Activated T-helper 1 cell treated with anti-CD3 and anti-CD28 coated beads, Interleukin-12 subunit alpha, Interleukin-12 subunit beta, Interleukin-2, Interleukin-4 antibody, amounts not matched to agents 30 ng/mL and 10 ng/mL and 1 ng/mL, durations not matched to agents 14 hours and 24 hours and 36 hours (primary cell): ENCODE measurements at places on chromosomes 5 and 9. TPM values are rescaled to one million over a fixed set of nuclear protein-coding genes. Genes with fewer than 3 reads are reported as not detected.

DNA sequence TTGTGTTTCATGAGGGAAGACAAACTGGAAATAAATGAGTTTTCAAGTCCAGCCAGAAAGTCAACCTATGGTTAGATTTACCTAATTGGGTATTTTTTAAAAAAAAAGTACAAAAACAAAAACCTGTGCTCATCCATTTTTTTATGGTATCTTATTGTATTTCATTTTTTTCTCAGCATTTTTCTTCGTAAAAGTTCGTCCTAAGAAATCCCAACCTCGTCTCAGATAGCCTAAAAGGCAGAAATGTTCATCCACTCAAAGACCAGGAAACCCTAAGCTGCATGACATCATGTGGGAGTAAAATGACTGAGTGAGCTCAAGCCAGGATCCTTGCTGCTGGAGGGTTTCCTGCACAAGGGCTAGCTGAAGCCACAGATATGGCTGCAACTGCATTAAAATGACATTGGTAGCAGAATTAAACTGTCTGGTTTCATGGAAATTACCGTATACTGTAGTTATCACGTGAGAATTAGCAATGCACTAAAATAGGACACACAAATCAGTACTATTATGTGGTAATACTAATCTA, 70.4 kb downstream of the NFIB start:
- H3K27me3 ChIP-seq = no peaks in the 10 kb centered on the region
- DNase-seq = no peak
- no peak overlapping the region for H3K4me3 ChIP-seq
- no peak overlapping the region for H3K27ac ChIP-seq

DNA sequence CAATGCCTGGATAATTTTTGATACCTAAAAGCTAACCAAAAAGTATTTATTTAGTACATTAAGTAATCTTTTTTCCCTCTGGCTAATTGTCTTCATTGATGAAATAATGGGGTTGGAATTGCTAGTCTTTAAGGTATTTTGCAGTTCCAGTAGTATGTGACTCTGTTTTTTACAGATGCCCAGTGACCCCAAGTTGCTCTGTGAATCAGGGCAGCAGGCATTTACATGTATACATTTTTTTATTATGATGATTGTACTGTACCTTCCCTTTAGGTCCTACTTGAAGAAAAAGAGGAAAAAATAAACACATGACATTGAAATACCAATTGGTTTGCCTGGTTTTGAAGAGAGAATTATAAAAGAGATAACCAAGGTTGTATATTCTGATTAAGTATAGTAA, 385.5 kb downstream of the ADGRV1 start:
- H3K27ac ChIP-seq = no peak overlapping the region
- no peaks in the 10 kb centered on the region for H3K36me3 ChIP-seq
- H3K4me3 ChIP-seq = no peak overlapping the region
- peaks cover 15% of the 10 kb centered on the region for H3K4me1 ChIP-seq
- no peak for DNase-seq
- H3K27me3 ChIP-seq = no peaks in the 10 kb centered on the region

GRCh38 chr9:127038531-127038930, 83.9 kb downstream of the ANGPTL2 start:
- peaks cover 12% of the 10 kb centered on the region for H3K27me3 ChIP-seq
- DNase-seq = no peak
- H3K36me3 ChIP-seq = peaks cover 13% of the 10 kb centered on the region
- no peak overlapping the region for H3K4me3 ChIP-seq

Gene HEXB
- 62.7 and 71.4 TPM in 2 replicates for total RNA-seq

Gene WDR55
- 42.7 and 43.2 TPM in 2 replicates for total RNA-seq

GRCh38 chr9:99353408-99353807, 131.3 kb downstream of the SEC61B start:
- no peaks in the 10 kb centered on the region for H3K4me1 ChIP-seq
- DNase-seq = no peak
- H3K4me3 ChIP-seq = no peak overlapping the region

DNA sequence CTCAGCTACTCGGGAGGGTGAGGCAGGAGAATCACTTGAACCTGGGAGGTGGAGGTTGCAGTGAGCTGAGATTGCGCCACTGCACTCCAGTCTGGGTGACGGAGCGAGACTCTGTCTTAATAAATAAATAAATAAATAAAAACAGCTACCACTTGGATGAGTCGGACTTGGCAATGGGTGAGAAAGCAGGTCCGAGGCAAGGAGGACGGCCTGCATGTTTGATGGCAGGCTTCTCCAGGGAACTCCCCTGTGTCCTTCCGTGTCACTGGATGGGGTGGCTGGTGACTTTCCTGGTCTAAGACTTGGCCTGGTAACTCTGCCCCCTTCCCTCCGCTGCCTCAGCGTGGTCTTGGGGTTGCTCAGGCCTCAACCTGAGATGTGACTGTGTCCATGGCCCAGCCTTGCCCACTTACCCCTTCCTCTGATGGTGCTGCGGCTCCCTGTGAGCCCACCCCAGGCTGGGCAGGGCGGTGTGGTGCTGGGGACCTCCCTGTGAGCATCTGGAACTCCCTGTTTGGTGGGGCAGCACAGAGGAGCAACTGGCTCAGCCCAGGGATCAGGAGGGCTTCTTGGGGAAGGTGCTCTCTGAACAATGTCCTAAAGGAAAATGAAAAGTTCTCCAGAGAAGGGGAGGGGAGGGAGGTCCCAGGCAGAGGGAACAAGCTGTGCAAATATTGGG, 62.5 kb upstream of the PSD2 start:
- H3K36me3 ChIP-seq = no peaks in the 10 kb centered on the region
- no peak for DNase-seq
- H3K4me1 ChIP-seq = no peaks in the 10 kb centered on the region
- no peaks in the 10 kb centered on the region for H3K27me3 ChIP-seq
- no peak overlapping the region for H3K27ac ChIP-seq

GRCh38 chr5:80623999-80624398, 30.5 kb upstream of the MSH3 start:
- H3K27me3 ChIP-seq = no peaks in the 10 kb centered on the region
- H3K27ac ChIP-seq = no peak overlapping the region
- H3K4me3 ChIP-seq = no peak overlapping the region
- H3K36me3 ChIP-seq = peaks cover 19% of the 10 kb centered on the region

GRCh38 chr9:133604856-133605255, 4.3 kb downstream of the FAM163B start:
- H3K27ac ChIP-seq = no peak overlapping the region
- H3K27me3 ChIP-seq = peaks cover 8% of the 10 kb centered on the region
- no peaks in the 10 kb centered on the region for H3K36me3 ChIP-seq

- H3K27ac ChIP-seq = no peak overlapping the region
- no peaks in the 10 kb centered on the region for H3K27me3 ChIP-seq
- H3K4me1 ChIP-seq = no peaks in the 10 kb centered on the region
- DNase-seq = no peak
- H3K4me3 ChIP-seq = no peak overlapping the region
Measured at GRCh38 chr5:178688551-178688950, 41.9 kb downstream of the ZNF354A start.

DNA sequence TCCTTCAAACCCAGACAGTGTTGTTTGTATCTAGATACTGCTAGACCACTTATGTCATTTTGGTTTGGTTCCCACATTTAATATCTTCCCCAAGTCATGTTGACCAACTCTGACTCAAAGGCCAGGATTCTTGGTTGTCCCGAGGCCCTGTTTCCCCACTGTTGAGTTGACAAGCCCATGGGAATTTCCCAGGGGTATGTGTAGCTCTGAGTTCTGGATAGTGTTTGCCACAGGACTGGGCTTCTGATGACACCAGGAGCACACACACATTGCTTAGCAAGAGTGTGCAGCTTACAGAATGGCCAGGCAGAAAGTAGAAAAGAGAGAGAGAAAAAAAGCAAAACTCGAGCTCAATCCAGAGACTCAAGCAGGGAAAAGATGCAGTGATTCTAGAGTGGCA, 214.4 kb downstream of the NXNL2 start:
- no peak for DNase-seq
- no peaks in the 10 kb centered on the region for H3K4me1 ChIP-seq
- H3K4me3 ChIP-seq = no peak overlapping the region
- no peak overlapping the region for H3K27ac ChIP-seq
- H3K27me3 ChIP-seq = peaks cover 10% of the 10 kb centered on the region

Gene SPARC
- not detected in 2 replicates for total RNA-seq

Gene WNK2
- 2.2 and 3.0 TPM in 2 replicates for total RNA-seq

- H3K27me3 ChIP-seq = no peaks in the 10 kb centered on the region
- DNase-seq = no peak
- no peak overlapping the region for H3K27ac ChIP-seq
- H3K4me1 ChIP-seq = no peaks in the 10 kb centered on the region
- H3K36me3 ChIP-seq = no peaks in the 10 kb centered on the region
- H3K4me3 ChIP-seq = no peak overlapping the region
Measured at GRCh38 chr9:125485471-125486151, 221.4 kb downstream of the MAPKAP1 start.

DNA sequence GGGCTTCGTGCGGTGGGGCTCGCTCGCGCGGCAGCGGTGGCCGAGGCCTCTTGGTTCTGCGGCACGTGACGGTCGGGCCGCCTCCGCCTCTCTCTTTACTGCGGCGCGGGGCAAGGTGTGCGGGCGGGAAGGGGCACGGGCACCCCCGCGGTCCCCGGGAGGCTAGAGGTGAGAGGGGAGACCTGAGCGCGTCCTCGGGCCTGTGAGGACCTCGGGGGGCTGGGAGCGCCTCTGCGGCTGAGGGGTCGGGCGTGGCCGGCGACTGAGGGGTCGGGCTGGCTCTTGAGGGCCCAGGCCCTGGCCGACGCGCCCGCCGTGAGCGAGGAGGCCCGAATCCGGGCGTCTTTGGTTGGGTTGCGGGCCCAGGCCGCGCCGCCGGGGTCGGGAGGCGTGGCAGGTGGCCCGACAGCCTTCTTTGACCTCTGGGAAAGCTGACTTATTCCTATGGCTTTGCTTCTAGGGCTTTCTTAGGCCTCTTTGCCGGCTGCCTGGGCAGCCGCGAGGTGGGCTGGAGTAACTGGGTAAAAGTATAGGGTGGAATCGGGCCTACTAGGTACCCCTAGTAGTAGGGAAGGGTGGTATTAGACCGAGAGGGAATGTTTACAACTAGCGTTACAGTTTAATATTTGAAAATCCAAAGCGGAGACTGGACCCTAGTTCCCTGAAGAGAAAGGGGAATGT, at the start of gene CANX:
Gene CANX, plus strand, starts transcription at position 33 of the 681 bp plus-strand sequence. CDS start 6,715 bp downstream, outside the sequence.
- no peaks in the 10 kb centered on the region for H3K27me3 ChIP-seq
- peaks cover 35% of the 10 kb centered on the region for H3K4me1 ChIP-seq

- H3K4me3 ChIP-seq = no peak overlapping the region
- no peak for DNase-seq
- no peaks in the 10 kb centered on the region for H3K4me1 ChIP-seq
- no peaks in the 10 kb centered on the region for H3K27me3 ChIP-seq
- no peak overlapping the region for H3K27ac ChIP-seq
- H3K36me3 ChIP-seq = no peaks in the 10 kb centered on the region
Measured at GRCh38 chr9:82776508-82776907, 286.4 kb downstream of the RASEF start.

DNA sequence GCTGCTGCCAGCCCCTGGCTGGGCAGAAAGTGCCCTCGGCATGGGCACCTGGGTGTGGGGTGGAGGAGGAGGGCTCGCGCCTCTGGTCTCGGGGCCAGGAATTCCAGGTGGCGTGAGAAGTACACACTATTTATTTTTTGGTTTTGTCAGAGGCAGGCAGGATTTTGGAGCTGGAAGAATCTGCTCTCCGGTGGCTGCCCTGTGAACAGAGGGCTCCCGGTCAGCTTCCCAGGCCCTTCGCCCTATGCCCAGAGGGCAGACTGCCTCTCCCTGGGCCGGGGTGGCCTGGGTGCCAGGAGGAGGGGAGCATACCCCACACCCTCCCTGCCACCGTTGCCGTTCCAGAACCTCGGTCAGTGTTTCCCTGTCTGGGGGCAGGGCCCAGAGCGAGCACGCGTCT, 8.3 kb downstream of the DOLPP1 start:
- no peak overlapping the region for H3K4me3 ChIP-seq
- no peaks in the 10 kb centered on the region for H3K27me3 ChIP-seq
- H3K4me1 ChIP-seq = no peaks in the 10 kb centered on the region

Gene FOXD4
- total RNA-seq = 0.13 and 0.22 TPM in 2 replicates

GRCh38 chr9:134034215-134035040, 9.1 kb downstream of the BRD3OS start:
- peaks cover 25% of the 10 kb centered on the region for H3K36me3 ChIP-seq
- H3K4me1 ChIP-seq = no peaks in the 10 kb centered on the region
- H3K27me3 ChIP-seq = no peaks in the 10 kb centered on the region
- DNase-seq = no peak

GRCh38 chr5:53002491-53002890, 13.3 kb downstream of the ITGA2 start:
- peaks cover 20% of the 10 kb centered on the region for H3K36me3 ChIP-seq
- H3K4me1 ChIP-seq = peaks cover 59% of the 10 kb centered on the region
- H3K27ac ChIP-seq = no peak overlapping the region
- H3K27me3 ChIP-seq = no peaks in the 10 kb centered on the region
- DNase-seq = no peak

- H3K27me3 ChIP-seq = peaks cover 3% of the 10 kb centered on the region
- no peak for DNase-seq
- H3K4me1 ChIP-seq = peaks cover 5% of the 10 kb centered on the region
- no peak overlapping the region for H3K27ac ChIP-seq
Measured at GRCh38 chr5:6847870-6848269, 134.6 kb downstream of the TENT4A start.

Gene MELK
- 46.4 and 48.3 TPM in 2 replicates for total RNA-seq

DNA sequence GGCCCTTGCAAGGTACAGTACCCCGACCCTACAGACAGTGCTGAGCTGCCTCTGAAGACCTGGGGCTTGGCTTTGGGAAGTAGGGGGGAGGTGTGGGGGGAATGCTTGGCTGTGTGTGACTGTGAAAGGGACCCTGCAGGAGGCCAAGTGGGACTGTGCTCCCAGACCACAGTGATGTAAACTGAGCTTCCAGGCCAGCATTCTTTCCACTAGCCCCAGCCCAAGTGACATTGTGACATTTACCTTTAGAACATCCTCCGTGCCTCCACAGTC, 31.2 kb downstream of the HMCN2 start:
- H3K27ac ChIP-seq = no peak overlapping the region
- no peaks in the 10 kb centered on the region for H3K36me3 ChIP-seq
- no peaks in the 10 kb centered on the region for H3K4me1 ChIP-seq
- no peak overlapping the region for H3K4me3 ChIP-seq
- no peak for DNase-seq

DNA sequence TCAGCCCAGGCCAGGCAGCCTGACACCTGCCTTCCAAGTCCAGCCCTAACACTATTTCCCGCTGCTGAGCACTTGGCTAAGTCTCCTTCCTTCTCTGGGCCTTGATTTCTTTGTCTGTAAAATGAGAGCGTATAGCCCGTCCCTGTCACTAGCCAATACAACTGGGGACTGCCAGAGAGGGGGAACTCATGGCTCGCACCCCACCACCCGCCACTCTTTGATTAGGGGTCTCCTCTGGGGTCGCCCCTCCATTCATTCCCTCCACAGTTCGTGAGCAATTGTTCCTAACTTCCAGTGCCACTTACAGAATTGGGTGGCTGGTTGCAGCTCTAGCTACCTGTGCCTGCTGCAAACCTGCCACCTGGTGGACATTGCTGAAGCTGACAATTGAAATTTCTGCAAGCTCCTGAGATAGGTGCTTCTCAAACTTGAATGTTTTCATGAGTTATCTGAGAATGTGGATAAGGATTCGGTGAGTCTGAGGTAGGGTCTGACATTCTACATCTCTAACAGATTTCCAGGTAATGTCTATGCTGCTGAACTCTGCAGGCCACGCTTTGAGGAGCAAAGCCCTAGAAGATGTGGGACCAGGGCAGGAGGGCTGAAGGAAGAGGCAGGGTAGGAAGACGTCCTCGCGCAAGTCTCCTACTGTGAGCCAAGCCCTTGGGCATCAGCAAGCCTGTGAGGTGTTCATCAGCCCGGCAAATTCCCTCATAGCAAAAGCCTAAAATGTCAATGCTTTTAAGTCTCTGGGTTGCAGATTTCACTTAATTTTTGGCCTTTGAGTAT, 13.3 kb upstream of the RECK start:
- no peaks in the 10 kb centered on the region for H3K36me3 ChIP-seq
- no peak overlapping the region for H3K27ac ChIP-seq
- H3K4me1 ChIP-seq = no peaks in the 10 kb centered on the region
- peak; percentile 44 for DNase-seq
- no peak overlapping the region for H3K4me3 ChIP-seq
- peaks cover 10% of the 10 kb centered on the region for H3K27me3 ChIP-seq
